ENCODE measurements at places on chromosomes 16 and 17. TPM values are rescaled to one million over a fixed set of nuclear protein-coding genes. Genes with fewer than 3 reads are reported as not detected.
A peak's percentile ranks its signal among the peaks of the same experiment; 100 is the strongest.

- peak; percentile 86 for DNase-seq
Observed at GRCh38 chr16:22898874-22899348, 84.9 kb downstream of the HS3ST2 start.

GRCh38 chr16:47043970-47044684 lies 70.7 kb upstream of the DNAJA2 start:
- no peak for DNase-seq

Gene NPIPA8
- not detected for total RNA-seq

- no peak for DNase-seq
Observed at GRCh38 chr17:1942066-1942365, 83.1 kb downstream of the RTN4RL1 start.

Gene BCO1
- total RNA-seq: 4.3 TPM

DNA sequence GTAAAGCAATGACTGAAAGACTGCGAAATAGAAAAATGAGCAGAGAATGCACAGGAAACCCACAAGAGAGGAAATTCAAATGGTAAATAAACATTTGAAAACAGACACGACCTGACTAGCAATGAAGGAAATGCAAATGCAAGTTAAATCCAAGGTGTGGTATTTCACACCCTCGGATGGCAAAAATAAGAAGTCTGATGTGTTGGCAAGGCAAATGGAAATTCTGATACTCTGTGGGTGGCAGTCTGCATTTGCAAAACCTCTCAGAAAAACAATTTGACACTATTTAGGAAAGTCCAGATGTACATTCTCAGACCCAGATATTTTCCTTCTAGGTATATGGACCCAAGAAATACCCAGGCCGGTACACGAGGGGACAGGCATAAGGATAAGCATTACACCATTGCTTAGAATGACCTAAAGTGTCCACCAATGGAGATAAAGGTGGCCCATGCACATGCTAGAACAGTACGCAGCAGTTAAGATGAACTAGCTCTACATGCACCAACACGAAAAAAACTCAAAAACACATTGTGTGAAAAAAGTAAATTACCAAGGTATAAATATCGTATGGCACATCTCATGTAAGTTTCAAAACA lies 116.7 kb downstream of the GAS7 start:
- no peak for DNase-seq

DNA sequence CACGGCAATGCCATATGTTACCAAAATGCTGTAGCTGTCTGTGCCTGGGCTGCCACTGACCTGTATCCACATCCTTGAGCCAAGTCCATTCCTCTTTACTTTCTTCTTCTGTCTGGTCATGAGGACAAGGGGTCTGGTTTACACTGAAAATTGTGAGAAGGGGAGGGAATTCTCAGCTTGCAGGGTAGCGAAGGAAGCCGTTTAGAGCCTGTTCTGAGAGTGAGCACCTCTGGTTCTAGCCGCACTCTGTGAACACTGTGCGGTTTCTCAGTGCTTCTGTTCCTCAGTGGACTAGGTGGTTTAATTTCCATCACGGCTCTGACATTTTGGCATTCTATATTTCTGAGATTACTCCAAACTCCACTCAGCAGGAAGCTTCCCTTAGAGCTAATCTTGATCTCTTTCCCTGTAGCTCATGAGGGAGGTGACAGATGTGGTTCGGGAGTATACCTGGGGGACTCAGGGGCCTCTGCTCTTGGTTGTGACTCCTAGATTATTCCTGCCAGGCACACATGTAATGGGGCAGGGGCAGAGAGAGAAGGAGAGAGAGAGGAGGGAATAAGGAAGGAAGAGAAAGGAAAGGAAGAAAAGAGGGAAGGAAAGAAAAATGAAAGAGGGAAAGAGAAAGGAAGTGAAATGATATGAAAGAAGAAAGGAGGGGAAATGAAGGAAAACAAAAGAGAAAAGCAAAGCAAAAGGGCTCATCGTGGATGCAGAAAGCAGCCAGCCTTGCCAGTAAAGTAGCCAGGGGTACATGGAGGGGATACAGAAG lies 14.2 kb upstream of the TBX21 start:
- no peak for DNase-seq

Gene TNFRSF13B
- not detected for total RNA-seq

GRCh38 chr16:78549366-78549765 lies 449.9 kb downstream of the WWOX start:
- no peak for DNase-seq

DNA sequence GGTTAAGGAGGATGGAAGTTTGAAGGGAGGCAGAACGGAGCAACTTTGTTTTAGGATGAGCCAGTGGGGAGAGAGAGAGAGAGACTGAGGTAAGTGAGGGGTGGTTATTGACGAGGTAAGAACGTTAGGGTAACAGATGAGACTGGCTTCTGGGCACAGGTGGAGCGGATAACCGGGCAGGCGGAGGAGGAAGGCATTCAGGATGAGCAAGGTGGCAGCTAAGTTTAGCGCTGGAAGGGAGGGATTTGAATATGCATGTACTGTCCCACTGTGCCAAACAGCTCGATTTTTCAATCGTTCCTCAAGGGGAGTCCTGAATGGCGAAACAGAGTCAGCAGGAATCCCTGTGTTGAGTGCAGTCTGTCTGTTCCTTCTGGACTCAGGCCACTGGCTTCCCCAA lies 35.8 kb downstream of the CACNG3 start:
- DNase-seq: no peak

Gene IGSF6
- 0.05 TPM for total RNA-seq

DNA sequence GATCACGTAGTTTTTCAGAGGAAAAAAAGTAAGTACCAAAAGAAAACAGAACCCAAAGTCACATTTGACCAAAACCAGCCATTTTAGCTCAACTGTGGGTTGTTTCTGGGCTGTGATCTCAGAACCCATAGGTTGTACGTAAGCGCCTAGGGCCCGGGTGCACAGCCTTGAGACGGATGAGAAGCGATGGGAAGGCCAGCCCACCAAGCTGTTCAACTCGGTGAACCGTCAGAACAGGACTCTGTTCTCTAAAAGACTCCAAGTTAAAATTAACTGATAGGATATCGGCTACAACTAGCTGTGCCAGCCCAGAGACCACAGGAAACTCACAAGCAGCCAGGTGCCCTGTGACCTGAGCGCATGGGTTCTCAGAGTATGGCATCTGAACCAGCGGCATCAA lies 28.3 kb downstream of the USP22 start:
- DNase-seq: no peak

DNA sequence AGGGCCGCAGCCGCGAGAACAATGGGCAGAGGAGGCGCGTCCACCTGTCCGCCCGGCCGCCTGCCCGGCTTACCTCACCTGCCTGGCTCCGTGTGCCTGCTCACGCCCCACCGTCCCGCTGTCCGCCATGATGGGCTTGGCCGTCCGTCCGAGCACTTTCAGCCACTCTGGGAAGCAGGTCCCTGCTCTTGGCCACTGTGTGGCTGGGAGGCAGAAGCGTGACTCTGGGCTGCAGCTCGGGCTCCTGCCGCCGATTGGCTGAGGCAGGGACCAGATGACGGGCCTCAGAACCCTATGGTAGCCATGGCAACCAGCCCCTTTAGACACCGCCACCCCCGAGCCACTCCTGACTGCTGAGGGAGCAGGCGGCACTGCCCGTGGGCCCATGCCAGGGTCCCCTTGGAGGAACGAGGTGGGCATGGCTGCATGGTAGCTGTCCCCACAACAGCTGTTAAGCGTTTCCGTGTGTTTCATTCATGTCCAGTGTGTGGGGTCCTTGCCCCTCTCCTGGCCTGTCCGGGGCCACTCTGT lies 8.9 kb upstream of the AXIN1 start:
- no peak for DNase-seq

Gene HOXB1
- not detected for total RNA-seq

DNA sequence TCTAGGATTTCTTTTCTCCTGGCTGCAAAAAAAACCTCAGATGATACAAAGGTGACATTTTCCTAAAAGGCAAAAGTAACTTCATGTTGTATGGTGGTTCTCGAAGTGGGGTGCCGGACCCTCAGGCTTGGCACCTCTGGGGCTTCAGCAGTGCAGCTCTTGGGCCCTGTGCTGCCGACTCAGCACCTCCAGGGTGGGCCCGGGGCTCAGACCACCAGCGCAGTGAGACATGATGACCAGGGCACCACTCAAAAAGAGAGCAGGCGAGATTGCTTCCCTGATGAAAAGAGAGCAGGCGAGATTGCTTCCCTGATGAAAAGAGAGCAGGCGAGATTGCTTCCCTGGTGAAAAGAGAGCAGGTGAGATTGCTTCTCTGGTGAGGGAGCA lies 98.7 kb upstream of the ZNF750 start:
- no peak for DNase-seq

DNA sequence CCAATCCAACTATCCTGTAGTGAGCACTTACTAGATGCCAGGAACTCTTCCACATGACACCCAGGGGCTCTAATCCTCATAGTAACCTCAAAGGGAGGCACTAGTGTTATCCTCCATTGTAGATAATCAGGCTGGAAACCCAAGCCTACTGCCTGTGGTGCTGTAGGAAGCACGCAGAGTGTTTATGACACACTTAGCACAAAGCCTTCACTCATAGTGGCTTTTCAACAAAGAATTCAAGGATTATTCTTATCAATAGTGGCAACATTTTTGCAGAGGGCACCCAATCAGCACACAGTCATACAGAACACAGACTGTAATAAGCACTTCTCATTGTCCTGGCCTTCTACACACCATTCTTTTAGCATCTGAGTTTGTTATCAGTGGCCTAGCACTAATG lies 18.5 kb upstream of the SOX9 start:
- no peak for DNase-seq

DNA sequence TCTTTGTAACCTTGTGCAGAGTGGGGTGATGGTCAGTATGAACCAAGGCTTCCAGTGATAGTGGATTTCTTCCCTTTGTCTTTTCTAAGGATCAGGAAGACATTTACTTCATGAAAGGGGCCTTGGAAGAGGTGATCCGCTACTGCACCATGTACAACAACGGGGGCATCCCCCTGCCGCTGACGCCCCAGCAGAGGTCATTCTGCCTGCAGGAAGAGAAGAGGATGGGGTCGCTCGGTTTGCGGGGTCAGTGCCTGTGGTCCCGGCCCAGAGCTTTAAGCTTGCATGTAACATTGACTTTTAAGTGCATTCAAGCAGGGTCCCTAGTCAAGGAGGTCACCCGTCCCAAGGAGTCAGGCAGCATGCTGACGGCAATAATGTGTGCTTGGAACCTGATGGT lies 56.0 kb downstream of the MEAK7 start:
- no peak for DNase-seq

DNA sequence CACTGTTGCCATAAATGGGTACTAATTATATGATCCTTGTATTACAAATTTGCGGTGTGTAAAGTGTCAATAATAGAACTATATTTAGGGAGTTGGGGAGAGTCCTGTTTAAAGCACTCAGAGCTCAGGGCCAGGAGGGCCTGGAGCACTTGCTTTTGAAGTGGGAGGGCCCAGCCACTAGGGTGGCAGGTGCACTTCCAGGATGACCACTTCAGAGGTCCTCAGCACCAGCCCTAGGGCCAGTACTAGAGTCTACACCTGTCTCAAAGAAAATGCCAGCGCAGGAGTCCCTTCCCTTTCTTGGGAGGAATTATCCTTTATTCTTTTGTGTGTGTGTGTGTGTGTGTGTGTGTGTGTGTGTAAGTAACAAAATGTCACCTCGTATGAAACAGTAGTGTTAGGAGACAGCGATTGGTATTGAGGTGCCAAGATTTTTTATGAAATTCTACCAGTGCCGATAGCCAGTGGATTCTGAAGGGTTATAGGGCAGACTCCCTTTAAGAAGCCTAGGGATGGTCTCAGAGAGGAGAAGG lies 31.9 kb downstream of the MYO18A start:
- DNase-seq: no peak

Measured in renal cortical epithelial cell (primary cell).